ENCODE measurements at places on chromosomes 1 and 21.

- no peak for DNase-seq
These were observed 85.2 kb downstream of the DRAM2 start for GRCh38 chr1:111054656-111055055.

DNA sequence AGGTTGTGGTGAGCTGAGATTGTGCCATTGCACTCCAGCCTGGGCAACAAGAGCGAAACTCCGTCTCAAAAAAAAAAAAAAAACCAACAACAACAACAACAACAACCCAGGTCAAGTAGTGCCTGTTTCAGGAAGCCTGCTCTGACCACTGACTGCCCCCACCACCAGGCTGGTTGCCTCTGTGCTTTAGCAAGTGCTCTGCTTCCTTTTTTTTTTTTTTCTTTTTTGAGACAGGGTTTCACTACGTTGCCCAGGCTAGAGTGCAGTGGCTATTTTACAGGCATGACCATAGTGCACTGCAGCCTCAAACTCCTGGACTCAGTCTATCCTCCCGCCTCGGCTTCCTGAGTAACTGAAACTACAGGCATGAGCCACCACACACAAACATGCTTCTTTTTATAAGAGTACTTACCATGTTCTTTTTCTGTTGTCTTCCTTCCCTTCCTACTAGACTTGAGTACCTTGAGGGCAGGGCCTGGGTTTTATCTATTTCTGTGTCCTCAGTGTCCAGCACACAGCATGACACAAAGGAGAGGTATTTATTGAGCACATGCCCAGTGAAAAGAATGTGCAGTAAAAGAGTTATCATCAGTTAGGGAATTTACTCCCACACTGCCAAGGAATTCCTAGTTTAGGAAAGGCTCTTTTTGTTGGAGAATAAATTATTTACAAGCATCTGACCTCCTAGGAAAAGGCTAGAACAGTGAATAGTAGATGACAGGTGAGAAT is 9.9 kb upstream of the COA7 start:
- no peak for DNase-seq

DNA sequence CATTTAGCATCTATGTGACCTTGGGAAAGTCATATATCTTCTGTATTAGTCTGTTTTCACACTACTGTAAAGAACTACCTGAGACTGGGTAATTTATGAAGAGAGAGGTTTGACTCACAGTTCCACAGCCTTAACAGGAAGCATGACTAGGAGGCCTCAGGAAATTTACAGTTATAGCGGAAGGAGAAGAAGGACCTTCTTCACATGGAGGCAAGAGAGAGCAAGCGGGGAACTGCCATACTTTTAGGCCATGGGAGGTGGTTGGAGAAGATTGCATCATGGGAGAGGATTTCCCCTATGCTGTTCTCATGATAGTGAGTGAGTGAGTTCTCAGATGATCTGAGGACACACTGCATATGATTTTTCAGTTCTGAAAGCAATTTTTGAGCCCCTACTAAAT is 87.9 kb downstream of the CLEC20A start:
- DNase-seq: no peak

DNA sequence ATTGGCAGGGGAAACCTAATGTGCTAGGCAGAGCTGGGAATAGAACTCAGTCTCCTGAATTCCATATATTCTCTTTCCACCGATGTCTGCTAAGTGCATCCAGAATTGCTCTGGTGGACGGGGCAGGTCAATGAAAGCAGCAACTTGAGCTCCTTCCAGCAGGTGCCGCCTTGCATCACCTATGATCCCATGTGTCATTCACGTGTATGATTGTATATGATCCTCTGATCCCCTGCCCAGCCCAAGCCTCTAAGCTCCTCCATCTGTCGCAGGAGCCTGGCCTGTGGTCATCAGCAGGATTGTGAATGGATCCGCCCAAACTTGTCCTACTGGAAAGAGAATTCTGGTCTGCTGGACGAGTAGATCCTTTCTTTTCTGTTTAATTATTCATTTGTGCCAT is 13.1 kb downstream of the ACTA1 start:
- DNase-seq: no peak

DNA sequence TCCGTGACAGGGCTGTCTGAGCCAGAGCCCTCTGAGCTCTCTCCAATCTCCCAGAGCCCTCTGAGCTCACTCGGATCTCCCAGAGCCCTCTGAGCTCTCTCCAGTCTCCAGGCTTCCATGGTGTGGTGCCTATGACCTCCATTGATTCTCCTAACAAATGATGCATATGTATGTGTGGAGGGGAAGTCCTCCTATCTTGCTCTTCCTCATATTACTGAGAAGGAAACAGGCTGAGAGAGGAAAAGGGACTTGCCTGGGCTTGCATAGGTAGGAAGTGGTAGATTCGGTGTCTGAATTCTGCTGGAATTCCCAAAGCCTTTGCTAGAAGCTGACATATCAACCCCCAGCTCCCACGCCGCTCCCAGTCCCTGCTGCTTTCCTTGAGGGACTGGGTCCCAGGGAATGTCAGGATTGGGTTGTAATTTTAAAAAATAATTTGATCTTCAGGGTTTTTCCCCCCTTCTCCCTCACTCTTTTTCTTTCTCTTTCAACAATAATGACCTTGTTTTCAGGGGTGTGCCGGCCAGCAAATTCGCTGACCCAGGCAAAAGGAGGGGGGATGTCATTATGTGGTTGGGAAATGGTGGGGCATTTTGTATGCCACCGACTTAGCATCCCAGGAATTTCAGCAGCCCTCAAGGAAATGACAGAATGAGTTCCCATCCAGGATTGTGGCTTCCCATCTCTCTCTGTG is 42.3 kb upstream of the RUNX3 start:
- DNase-seq: no peak

- DNase-seq: no peak
These were observed 126.0 kb downstream of the CAMTA1 start for GRCh38 chr1:6911021-6911941.

GRCh38 chr1:204188959-204189639 is 7.2 kb downstream of the KISS1 start:
- DNase-seq: no peak

DNA sequence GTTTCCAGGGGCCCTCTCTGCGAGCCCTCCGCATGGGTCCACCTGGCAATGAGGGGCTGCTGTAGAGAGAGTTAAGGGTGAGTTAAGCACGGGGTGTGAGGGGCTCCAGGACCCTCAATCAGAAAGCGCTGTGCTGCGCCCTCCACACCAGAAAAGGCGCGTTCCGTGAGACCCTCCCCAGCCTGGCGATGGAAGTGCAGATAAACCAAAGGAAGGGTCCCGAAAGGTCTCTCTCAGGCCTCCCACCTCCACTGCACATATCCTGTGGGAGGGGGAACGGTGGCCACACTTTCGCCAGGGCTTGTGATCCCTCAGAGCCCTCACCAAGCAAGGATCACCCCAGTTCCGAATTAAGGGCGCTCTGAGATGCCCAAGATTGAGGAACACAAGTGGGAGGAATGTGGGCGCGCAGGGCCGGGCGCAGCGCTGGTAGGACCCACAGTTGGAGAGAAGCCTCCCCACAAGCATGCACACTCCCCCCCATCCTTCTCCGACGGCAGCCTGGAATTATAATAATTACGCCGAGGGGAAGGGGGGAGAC is 1.1 kb downstream of the WNT3A start:
- no peak for DNase-seq

GRCh38 chr1:173485401-173485800 is 8.3 kb downstream of the PRDX6 start:
- DNase-seq: no peak

DNA sequence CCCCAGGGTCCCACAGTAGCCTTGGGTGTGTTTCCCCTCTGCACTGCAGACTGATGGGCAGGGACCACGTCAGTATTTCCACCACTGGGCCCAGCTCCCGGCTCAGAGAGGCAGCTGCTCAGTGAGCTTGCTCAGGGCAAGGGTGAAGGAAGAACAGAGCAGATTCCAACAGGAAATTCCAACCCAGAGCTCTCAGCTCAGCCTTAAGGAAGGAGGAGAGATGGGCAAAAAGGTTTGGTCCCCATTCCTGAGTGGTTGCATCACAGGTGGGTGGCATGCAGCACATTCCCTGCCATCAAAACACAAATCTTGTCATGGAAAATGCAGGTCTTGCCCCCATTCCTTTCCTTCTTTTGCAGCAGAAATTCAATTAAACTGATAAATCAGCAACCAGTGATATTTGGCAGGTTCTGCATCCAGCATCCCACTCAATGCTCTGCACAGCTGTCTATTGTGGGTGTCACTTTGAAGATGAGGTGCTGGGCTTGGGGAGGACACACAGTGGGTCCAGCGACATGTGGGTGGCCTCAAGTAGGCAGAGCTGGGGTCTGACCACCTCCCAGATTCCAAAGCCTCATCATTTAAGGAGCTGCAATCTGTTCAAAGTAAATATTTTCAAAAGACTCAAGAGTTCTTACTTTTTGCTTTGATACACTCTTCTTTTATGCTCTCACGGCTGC is 315.4 kb downstream of the DSCAM start:
- DNase-seq: no peak

DNA sequence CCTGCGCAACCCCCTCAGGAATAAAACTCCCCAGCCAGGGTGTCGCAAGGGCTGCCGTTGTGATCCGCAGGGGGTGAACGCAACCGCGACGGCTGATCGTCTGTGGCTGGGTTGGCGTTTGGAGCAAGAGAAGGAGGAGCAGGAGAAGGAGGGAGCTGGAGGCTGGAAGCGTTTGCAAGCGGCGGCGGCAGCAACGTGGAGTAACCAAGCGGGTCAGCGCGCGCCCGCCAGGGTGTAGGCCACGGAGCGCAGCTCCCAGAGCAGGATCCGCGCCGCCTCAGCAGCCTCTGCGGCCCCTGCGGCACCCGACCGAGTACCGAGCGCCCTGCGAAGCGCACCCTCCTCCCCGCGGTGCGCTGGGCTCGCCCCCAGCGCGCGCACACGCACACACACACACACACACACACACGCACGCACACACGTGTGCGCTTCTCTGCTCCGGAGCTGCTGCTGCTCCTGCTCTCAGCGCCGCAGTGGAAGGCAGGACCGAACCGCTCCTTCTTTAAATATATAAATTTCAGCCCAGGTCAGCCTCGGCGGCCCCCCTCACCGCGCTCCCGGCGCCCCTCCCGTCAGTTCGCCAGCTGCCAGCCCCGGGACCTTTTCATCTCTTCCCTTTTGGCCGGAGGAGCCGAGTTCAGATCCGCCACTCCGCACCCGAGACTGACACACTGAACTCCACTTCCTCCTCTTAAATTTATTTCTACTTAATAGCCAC is 696 bp downstream of the TGFB2 start:
- DNase-seq: no peak

DNA sequence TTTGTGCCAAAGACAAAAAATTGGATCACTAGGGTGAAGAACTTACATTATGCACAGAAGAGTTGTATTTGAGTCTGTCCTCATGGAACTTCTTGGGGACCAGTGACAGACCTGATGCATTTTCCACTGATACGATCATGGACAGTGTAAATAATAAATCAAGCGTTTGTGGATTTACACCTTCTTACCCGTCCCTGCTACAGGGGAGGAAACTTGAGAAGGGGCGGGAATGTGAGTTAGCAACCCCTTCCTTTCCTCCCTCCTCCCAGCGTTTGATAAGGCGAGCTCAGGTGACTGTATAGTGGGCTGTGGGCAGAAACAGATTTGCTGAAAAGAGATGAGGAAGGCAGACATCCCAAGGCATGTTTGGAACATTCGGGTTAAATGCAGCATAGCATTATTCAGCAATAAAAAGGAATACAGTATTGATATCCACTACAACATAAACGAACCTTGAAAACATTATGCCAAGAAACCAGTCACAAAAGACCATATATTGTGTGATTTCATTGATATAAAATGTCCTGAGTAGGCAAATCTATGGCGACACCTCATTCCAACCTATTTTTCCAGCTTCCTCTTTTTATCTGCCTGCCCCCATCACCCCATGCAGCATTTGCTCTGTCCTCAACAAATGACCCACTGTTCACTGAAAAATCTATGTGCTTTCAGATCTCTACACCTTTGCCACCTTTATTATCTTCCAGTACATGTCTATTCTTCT is 128.7 kb downstream of the ZZZ3 start:
- no peak for DNase-seq

DNA sequence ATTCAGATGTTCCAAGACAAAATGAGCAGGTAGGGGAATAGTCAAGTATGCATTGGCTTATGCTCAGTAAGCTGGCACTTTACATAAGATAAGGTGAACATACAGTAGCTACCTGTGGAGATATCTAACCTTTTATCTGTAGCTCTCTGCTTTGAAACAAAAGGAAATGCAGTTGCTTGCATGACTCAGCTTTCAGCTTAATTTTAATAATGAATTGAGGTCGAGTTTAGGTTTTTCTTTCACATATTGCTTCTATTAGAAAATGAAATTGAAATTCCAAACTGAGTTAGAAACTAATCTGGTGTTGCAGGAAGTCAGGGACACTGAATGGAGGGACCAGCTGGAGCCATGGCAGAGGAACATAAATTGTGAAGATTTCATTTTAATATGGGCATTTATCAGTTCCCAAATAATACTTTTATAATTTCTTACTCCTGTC is 8.3 kb downstream of the FRRS1 start:
- DNase-seq: no peak

- no peak for DNase-seq
These were observed 5.1 kb upstream of the OLIG1 start for GRCh38 chr21:33064623-33065390.

DNA sequence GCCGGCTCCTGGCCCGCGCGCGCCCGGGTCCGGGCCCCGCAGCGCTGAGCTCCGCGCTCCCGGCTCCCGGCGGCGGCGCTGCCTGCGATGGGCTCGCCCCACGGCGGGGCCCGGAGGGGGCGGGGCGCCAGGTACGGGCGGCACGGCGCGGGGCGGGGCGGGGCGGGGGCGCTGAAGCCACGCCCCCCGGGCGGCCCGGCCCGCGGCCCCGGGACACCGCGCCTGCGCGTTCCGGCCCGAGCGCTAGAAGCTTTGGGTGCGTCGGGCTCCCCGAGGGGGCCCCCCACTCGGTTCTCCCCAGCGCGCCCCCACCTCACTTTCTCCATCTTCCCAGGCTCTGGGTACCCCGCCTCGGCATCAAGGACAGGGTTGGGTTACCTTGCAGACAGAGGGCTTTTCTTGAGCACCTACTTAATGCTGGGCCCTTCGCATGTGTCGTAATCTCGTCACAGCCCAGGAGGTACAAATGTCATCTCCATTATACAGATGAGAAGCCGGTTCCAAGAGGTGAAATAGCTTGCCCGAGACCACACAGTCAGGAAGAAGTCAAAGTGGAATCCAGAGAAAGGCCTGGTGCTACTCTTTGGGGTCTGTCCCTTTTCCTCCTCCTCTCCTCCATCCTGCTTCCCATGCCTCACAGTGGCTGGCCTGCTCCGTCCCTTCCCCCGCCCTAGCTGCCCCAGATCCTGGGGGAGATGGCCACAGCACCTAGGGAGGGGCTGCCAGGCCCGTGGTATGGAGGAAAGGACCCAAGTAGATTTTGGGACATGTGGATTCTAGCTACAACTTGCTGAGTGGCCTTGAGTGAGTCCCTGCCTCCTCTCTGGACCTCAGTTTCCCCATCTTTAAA is 46.5 kb downstream of the RAP1GAP start:
- no peak for DNase-seq

DNA sequence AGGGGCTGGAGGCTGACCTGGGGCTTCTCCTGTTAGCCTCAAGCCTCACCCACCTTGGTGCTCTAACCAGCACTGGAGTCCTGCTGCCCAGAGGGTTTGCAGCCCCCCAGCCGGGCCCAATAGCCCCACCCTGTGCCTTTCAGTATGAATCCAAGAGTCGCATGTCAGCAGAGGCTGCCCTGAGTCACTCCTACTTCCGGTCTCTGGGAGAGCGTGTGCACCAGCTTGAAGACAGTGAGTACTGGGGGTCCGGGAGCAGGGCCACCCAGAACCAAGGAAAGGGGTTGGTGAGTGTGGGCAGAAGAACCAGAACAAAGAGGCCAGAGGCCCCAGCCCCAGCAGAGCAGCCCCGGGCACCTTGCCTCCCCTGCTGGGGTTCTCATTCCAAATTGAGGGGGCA is 25.6 kb downstream of the CDK18 start:
- DNase-seq: no peak

Measured in stimulated activated CD8-positive, alpha-beta memory T cell treated with anti-CD3 and anti-CD28 coated beads, Interleukin-7, amount 100 ng/mL, for 1 hour (primary cell).